ENCODE measurements at places on chromosomes 12 and 14.

GRCh38 chr12:24488906-24489619 is 459.8 kb downstream of the BCAT1 start:
- no peaks in the 10 kb centered on the region for H3K4me1 ChIP-seq
- no peaks in the 10 kb centered on the region for H3K36me3 ChIP-seq
- DNase-seq, result no peak
- no peak overlapping the region for H3K4me3 ChIP-seq
- H3K27me3 ChIP-seq, result no peaks in the 10 kb centered on the region

DNA sequence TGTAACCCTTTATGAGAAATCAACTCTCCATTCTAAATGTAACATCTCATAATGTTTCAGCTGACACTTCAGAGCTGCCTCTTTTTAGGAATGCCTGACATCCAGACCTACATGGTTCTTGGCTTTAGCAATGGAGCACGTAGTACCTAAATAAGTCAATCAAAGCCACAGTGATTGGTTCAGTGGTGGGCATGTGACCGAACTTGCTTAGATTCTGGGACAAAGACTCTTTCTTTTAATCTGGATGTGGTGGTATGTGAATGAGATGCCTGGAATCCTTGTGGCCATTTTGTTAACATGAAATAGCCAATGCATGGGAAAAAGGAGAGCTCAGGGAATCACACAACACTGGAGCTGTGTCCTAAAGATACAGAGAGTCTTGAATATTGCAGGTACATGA is 11.8 kb downstream of the GPR65 start:
- no peaks in the 10 kb centered on the region for H3K27me3 ChIP-seq
- no peaks in the 10 kb centered on the region for H3K36me3 ChIP-seq
- no peak overlapping the region for H3K27ac ChIP-seq
- H3K4me3 ChIP-seq, result no peak overlapping the region

DNA sequence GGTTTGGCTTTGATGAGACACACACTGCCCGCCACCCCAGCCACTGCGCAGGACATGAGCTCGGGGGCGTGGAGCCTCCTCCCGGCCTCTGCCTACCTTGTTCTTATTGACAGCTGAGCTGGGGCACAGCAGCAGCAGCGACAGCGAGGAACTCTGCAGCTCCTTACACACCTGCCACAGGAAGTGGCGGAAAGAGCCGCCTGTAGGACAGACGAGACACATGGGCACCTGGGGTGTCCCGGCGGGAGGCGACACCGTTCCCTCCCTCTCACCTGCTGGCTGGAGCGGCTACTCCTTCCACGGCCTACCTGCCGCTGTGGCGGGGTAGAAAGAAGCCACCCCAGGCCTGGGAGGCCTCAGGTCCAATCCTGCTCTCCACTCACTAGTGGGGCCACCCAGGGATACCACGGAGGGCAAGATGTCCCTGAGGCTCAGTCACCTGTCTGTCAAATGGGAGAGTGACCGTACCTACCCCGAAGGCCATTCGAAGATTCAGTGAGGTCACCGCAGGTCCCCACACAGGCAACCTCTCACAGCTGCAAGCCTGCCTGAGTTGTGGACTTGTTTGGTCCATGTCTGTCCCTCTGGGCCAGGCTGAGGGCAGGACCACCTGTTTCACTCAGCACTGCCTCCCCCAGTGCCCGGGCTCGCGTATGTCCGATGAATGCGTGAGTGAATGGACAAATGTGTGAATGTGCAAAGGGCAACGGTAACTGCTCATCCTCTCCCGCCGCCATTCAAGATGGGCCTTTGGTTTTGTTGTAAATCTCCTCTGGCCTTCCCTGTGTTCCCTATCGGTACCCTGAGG is 42.6 kb downstream of the TRAFD1 start:
- H3K36me3 ChIP-seq, result peaks cover 30% of the 10 kb centered on the region
- no peaks in the 10 kb centered on the region for H3K4me1 ChIP-seq
- no peak overlapping the region for H3K27ac ChIP-seq
- H3K4me3 ChIP-seq, result no peak overlapping the region
- no peak for DNase-seq

- H3K4me3 ChIP-seq, result no peak overlapping the region
- no peaks in the 10 kb centered on the region for H3K27me3 ChIP-seq
- no peaks in the 10 kb centered on the region for H3K36me3 ChIP-seq
- DNase-seq, result no peak
- no peak overlapping the region for H3K27ac ChIP-seq
Observed at GRCh38 chr12:87201598-87201997, 827.6 kb downstream of the C12orf50 start.

- DNase-seq, result no peak
Observed at GRCh38 chr12:43308776-43309175, 243.2 kb downstream of the ADAMTS20 start.

DNA sequence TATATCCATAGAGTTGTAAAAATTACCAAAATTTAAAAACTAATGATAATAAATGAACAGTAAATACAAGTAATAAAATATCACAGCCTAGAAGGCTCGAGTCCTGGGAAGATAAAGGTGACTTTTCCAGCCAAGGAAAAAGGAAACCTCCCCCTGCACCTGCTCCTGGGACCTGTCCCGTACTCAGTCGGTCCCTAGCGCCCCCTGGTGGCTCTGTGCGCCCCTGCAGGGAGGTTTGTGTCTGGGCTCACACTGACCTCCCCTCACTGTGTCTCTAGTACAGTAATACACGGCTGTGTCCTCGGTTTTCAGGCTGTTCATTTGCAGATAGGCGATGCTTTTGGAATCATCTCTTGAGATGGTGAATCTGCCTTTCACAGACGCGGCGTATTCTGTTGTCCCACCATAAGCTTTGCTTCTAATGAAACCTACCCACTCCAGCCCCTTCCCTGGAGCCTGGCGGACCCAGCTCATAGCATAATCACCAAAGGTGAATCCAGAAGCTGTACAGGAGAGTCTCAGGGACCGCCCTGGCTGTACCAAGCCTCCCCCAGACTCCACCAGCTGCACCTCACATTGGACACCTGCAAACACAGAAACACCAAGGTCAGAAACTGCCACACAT is 1030.4 kb downstream of the TMEM121 start:
- no peak overlapping the region for H3K4me3 ChIP-seq
- H3K27me3 ChIP-seq, result no peaks in the 10 kb centered on the region
- peaks cover 13% of the 10 kb centered on the region for H3K4me1 ChIP-seq
- H3K27ac ChIP-seq, result peak overlapping the region; percentile 33
- H3K36me3 ChIP-seq, result no peaks in the 10 kb centered on the region
- DNase-seq, result no peak

DNA sequence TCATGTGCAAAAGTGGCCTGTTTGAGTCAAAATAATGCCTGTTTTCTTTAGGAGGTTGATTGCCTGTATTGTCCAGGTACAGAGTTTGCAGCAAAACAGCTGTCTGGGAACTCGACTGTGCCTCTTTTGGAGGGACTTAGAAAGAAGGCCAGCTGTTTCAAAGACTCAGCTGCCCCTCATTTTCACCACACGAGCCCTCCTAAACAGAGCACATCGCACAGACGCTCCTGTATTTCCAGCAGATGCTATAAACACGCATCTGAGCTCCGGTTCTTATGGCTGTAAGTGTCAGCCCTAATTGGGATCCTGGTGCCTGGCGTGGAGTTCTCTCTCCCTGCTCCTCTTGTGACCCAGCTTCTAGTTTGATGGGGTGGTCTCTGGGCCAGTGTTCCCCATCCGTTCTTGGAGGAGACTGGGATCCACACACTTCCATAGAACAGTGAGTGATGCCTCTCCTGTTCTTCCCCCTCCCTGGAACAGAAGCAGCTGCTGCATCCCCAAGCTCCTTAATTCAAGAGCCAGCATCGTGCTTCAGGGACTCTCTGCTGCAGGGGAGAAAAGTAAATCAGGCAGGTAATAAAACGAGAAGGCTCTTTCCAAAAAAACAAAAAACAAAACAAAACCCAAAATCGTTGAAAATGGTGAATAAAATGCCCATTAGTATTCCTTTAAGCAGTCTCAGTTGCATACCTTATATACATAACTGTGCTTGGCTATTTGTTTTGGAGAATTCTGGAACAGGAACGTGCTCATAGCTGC is 269.0 kb downstream of the SLC15A4 start:
- no peaks in the 10 kb centered on the region for H3K4me1 ChIP-seq
- no peak overlapping the region for H3K27ac ChIP-seq
- DNase-seq, result no peak
- no peak overlapping the region for H3K4me3 ChIP-seq

GRCh38 chr12:1502379-1502720 is 92.0 kb downstream of the FBXL14 start:
- H3K27me3 ChIP-seq, result peaks cover 30% of the 10 kb centered on the region
- H3K4me3 ChIP-seq, result no peak overlapping the region
- no peaks in the 10 kb centered on the region for H3K36me3 ChIP-seq
- peaks cover 15% of the 10 kb centered on the region for H3K4me1 ChIP-seq
- DNase-seq, result peak; percentile 16
- no peak overlapping the region for H3K27ac ChIP-seq

All from thymus (tissue), 14 donors.